ENCODE measurements at places on chromosomes 1 and 21.

GRCh38 chr1:41580021-41580420 lies 95.5 kb upstream of the EDN2 start:
- H3K4me1 ChIP-seq, result peaks cover 51% of the 10 kb centered on the region
- H3K27me3 ChIP-seq, result no peaks in the 10 kb centered on the region
- peaks cover 100% of the 10 kb centered on the region for H3K36me3 ChIP-seq
- no peak overlapping the region for H3K4me3 ChIP-seq
- DNase-seq, result no peak

GRCh38 chr1:30749691-30750583 lies 7.6 kb downstream of the LAPTM5 start:
- peak overlapping the region; percentile 73 for H3K4me3 ChIP-seq
- peaks cover 61% of the 10 kb centered on the region for H3K36me3 ChIP-seq
- H3K27me3 ChIP-seq, result no peaks in the 10 kb centered on the region
- H3K4me1 ChIP-seq, result peaks cover 99% of the 10 kb centered on the region

DNA sequence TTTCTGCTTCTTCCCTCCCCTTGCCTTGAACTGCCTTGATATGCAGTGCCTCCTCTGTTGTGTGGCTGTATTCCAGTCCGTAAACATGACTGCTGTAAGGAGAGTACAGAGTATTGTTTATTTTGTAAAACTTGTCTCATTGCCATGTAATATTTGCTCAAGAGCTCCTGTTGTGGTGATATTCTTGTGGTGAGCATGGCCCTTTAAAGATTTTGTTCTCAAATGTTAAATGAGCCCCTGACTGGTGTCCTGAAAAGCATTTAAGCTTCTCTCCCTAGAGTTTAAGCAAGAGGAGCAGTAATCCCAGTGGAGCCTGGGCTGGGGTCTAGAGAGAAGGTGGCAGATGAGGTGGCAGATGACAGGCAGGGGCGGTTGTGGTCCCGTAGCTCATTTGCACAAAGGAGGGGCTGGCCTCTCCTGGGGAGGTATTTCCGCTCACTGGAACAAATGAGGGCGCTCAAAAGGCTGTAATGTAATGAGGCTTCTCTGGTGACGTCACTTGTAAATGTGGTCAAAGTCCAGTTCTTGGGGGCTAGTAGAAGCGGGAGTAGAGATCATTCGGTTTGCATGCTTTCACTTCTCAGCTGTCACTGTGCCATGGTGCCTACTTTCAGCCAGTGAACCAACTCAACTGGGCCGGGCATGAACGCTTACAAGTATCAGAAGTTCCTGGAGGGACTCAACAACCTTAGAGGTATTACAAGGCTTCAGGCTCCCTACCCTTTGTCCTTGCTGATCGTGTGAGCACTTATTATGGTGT lies 46.0 kb upstream of the MACF1 start:
- H3K27me3 ChIP-seq, result no peaks in the 10 kb centered on the region
- peaks cover 25% of the 10 kb centered on the region for H3K4me1 ChIP-seq
- DNase-seq, result no peak
- H3K36me3 ChIP-seq, result no peaks in the 10 kb centered on the region

DNA sequence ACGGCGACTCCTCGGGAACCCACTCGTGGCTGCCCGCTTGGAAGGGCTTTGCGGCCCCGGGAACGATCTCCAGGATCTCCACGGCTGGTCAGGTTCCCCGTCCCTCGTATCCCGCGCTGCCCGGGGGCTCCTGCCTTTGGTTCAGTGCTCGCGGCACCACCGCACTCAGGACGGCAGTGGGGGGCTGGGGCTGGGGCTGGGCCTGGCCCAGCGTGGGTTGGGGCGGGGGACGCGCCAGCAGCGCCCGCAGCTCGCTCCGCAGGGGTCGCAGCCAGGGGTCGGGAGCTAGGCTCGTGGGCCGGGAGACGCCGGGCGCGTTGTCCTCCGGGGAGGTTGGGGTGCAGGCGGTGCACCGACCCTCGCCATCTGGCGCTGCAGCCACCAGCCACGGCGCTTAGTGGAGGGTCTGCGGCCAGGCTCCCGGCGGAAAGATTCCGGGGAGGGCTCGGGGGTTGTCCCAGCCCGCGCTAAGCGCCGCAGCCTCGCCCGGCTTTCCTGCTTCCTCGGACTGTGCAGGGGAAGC lies 8.9 kb downstream of the SIM2 start:
- peak overlapping the region; percentile 29 for H3K4me3 ChIP-seq
- DNase-seq, result no peak
- peaks cover 42% of the 10 kb centered on the region for H3K4me1 ChIP-seq
- H3K27ac ChIP-seq, result no peak overlapping the region

DNA sequence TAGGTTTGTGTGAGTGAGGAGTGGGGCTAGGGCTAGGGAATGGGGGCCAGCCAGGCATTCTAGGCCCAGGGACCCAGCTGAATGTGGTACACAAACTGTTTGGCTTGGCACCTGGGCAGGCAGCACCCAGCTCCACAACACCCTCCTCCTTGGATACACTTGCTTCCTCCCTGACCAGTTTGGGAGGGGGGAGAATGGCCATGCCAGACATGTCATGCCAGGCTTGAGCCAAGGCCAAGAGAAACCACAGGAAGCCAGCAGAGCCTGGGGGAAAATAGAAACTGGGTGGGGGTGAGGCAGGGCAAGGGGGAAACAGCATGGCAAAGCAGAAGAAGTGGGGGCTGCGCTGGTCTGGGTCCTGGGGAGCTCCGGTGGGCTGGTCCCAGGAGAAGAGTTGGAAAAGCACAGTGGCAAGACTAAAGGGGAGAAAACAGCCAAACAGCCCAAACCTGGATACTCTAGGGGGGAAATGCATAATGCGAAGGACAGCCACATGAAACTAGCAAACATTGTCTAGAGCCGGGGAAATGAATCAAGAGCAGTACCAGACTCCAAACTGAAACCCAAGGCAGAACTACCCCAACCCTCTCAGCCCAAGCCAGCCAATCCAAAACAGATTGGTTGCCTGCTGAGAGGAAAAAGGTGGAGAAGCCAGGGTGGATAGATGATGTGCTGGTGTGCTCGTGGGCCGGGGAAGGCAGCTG lies 47.9 kb downstream of the LGR6 start:
- peak; percentile 22 for DNase-seq
- peaks cover under 1% of the 10 kb centered on the region for H3K4me1 ChIP-seq
- no peaks in the 10 kb centered on the region for H3K36me3 ChIP-seq
- peaks cover 17% of the 10 kb centered on the region for H3K27me3 ChIP-seq

GRCh38 chr1:221098471-221099405 lies 219.5 kb downstream of the HLX start:
- H3K4me3 ChIP-seq, result no peak overlapping the region
- H3K27ac ChIP-seq, result peak overlapping the region; percentile 1
- H3K27me3 ChIP-seq, result peaks cover 25% of the 10 kb centered on the region
- no peak for DNase-seq

DNA sequence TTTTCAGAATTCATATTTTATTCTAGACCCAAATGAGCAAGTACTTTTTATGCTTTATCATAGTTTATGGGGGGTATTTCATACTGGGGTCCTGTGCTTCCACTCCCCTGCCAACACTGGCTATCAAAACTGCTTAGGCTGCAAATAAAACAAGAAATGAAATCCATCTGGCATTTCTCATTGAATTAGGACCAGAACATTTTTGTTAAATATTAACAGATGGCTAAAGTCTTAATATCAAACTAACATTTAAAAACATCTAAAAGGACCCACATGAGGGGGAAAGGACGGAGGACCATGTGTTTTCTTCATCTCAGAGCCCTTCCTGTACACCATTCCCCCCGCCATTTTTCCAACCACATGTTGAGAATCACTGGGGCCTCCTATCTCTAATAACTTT lies 167.5 kb upstream of the C1orf105 start:
- H3K4me3 ChIP-seq, result no peak overlapping the region
- peaks cover 19% of the 10 kb centered on the region for H3K4me1 ChIP-seq
- no peaks in the 10 kb centered on the region for H3K27me3 ChIP-seq
- no peak overlapping the region for H3K27ac ChIP-seq
- H3K36me3 ChIP-seq, result no peaks in the 10 kb centered on the region

DNA sequence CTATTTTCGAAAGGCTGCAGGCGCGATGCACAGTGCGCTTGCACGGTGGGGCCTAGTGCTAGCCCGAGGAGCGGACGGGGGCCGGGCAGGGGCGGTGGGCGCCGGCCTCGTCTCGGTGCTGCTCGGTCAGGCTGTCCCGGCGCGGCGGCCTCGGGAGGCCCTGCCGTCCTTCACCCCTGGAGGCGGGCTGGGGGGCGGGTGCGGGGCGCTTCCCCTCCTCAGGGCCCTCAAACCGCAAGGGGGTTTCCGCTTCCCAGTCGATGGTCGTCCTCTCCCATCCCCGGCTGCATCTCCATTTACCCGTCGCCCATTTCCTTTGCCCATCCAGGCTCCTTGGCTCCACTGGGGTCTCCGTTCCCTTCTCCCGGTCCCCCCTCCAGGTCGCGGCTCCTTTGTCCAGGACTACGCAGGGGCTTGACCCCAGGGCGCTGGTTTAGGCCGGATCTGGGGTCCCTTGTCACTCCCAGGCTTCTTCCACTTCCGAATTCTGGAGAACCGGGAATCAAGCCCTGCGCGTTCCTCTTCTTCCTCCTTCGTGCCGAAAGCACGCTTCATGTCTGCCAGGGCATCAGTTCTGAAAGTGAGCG lies 196.3 kb upstream of the LMO4 start:
- DNase-seq, result no peak
- H3K27me3 ChIP-seq, result peaks cover 63% of the 10 kb centered on the region
- H3K4me1 ChIP-seq, result peaks cover 12% of the 10 kb centered on the region
- H3K36me3 ChIP-seq, result no peaks in the 10 kb centered on the region

GRCh38 chr1:177933881-177934280 lies 36.0 kb downstream of the SEC16B start:
- H3K4me3 ChIP-seq, result no peak overlapping the region
- no peak overlapping the region for H3K27ac ChIP-seq
- no peak for DNase-seq
- no peaks in the 10 kb centered on the region for H3K4me1 ChIP-seq

DNA sequence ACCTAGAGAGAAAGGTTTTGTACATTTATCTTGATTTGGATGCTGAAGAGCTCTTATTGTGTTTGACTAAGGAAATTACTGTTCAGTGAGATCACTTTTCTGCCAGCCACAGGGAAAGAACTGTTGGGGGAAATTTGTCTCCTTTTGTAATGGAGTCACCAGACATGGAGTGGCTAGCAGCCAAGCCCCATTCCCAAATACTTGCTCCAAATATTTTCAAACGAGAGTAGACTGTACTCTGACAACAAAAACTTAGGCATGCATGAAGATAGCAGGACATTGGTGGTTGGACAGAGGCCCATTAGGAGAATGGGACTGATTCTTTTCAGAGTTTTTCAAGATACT lies 21.1 kb downstream of the IPO9 start:
- H3K27me3 ChIP-seq, result no peaks in the 10 kb centered on the region
- DNase-seq, result no peak
- peaks cover 20% of the 10 kb centered on the region for H3K4me1 ChIP-seq
- H3K36me3 ChIP-seq, result peaks cover 82% of the 10 kb centered on the region
- no peak overlapping the region for H3K4me3 ChIP-seq
- no peak overlapping the region for H3K27ac ChIP-seq

DNA sequence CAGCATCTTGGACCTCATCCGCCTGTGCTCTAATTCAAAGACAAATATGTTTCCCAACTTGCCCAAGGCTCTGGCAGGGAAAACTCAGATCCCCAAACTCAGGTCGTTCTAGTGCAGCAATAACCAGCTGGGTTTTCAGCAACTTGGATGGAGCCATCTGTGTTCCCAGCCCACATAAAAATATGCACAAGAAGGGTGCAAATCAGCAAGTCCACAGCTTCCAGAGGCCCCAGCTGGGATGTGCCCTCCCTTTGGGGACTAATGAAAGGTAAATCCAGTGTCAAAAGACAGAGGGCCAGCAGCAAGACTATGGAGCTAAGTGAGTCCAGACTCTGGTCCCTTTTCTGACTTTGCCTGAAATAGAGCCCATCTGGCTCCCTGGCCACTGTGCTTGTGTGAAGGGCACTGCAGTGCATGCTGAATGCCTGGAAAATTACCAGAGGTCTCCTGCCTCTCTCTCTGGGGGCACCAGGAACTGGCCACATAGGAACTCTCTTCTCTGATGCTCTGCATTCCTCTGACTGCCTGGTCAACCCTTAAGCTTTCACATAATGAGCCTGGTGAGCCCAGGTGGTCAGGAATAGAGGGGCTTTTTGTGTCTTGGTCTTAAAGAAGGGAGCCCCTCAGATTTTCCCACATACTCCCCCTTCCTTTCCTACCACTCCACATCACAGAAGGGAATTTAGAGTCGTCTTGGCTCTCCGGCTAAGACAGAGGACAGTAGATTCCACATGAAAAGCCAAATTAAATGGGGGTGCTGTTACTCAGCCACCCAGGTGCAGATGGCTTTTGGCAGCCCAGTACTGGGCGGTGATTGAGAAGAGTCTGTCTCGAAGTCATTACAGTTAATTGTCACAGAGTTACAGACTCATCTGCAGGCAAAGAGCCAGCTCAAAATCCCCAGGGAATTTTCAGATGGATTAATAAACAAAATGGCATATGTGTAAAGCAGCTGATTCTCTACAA lies 88.1 kb upstream of the C1orf21 start:
- no peak overlapping the region for H3K27ac ChIP-seq
- no peaks in the 10 kb centered on the region for H3K4me1 ChIP-seq
- H3K4me3 ChIP-seq, result no peak overlapping the region

DNA sequence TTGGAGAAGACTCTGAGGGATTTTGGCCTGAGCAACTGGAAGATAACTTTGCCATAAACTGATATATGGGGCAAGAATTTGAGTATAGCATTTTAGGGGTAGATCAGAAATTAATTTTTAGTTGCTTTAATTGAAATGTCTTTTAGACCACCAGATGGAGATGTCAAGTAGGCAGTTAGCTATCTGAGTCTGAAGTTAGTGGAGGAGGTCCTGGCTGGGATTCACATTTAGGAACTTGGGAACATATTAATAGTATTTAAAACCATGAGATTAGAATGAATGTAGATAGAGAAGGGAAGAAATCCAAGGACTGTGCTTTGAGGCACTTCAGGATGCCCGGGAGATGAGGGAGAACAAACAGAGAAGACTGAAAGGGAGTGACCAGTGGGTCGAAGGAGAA lies 32.6 kb downstream of the SLC44A3 start:
- no peak overlapping the region for H3K4me3 ChIP-seq
- DNase-seq, result no peak
- H3K27ac ChIP-seq, result no peak overlapping the region

- DNase-seq, result peak; percentile 47
- H3K36me3 ChIP-seq, result peaks cover 100% of the 10 kb centered on the region
- peaks cover 55% of the 10 kb centered on the region for H3K4me1 ChIP-seq
These were observed 17.1 kb downstream of the TTF2 start for GRCh38 chr1:117077267-117077666.

DNA sequence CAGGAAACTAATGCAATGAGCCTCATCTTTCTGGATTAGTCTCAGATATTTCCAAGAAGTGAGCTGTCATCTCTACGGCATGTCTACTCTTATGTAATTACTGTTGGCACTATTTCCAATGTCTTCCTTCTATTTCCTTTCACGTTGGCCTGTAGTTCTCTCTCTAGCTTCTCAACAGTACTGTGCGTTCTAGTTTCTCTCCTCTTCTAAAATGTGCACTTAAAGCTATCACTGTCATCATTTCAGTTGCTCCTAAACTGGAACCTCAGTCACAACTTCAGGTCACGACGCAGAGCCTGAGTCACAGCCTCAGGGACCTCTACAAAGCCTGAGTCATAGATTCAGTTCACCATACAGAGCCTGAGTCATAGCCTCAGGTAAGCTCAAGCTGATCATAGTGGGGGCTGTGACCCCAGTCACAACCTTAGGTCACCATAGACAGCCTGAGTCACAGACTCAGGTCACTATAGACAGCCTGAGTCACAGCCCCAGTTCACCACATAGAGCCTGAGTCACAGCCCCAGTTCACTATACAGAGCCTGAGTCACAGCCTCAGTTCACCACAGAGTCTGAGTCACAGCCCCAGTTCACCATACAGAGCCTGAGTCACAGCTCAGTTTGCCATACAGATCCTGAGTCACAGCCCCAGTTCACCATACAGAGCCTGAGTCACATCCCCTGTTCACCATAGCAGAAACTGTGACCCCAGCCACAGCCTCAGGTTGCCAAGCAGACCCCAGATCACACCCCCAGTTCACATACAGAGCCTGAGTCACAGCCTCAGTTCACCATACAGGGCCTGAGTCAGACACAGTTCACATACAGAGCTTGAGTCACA lies 13.0 kb downstream of the WNT9A start:
- H3K4me1 ChIP-seq, result peaks cover 31% of the 10 kb centered on the region
